ENCODE measurements at places on chromosomes 2 and 18. TPM values are rescaled to one million over a fixed set of nuclear protein-coding genes. Genes with fewer than 3 reads are reported as not detected.

AOX1 gene
- total RNA-seq = 0.32 TPM

RGPD3 gene
- total RNA-seq = 0.27 TPM

PMS1 gene
- total RNA-seq = 45.0 TPM

DNA sequence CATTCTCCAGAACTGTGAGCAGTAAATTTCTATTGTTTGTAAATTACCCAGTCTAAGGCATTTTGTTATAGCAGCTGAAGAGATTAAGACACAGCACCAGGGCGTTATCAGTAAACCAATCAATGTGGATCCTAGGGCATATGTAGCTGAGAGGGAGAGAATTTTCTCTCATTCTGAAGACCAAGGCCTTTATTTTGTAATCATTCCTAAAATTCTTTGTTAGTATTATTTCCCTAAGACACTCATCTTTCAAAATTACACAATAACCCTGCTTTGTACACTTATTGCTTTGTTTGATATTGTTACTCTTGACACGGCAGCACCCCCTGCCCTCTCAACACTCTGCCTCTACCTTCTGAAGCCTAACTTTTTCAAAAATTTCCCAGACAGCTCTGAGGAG lies 419.1 kb downstream of the SLC4A3 start:
- DNase-seq = no peak
- no peaks in the 10 kb centered on the region for H3K27me3 ChIP-seq
- H3K4me1 ChIP-seq = peaks cover 17% of the 10 kb centered on the region
- H3K4me3 ChIP-seq = no peak overlapping the region
- no peaks in the 10 kb centered on the region for H3K36me3 ChIP-seq
- H3K27ac ChIP-seq = no peak overlapping the region

GRCh38 chr2:241898463-241899270 lies 29.1 kb downstream of the RTP5 start:
- peaks cover 4% of the 10 kb centered on the region for H3K27me3 ChIP-seq
- no peak overlapping the region for H3K4me3 ChIP-seq
- peaks cover 17% of the 10 kb centered on the region for H3K4me1 ChIP-seq
- H3K36me3 ChIP-seq = no peaks in the 10 kb centered on the region
- no peak for DNase-seq
- no peak overlapping the region for H3K27ac ChIP-seq

- DNase-seq = no peak
- no peaks in the 10 kb centered on the region for H3K36me3 ChIP-seq
- no peaks in the 10 kb centered on the region for H3K27me3 ChIP-seq
These were observed 59.6 kb downstream of the SOS1 start for GRCh38 chr2:39061280-39061679.

- H3K36me3 ChIP-seq = no peaks in the 10 kb centered on the region
- no peak overlapping the region for H3K4me3 ChIP-seq
- H3K27ac ChIP-seq = no peak overlapping the region
- no peaks in the 10 kb centered on the region for H3K4me1 ChIP-seq
- H3K27me3 ChIP-seq = peaks cover 1% of the 10 kb centered on the region
- no peak for DNase-seq
These were observed 36.1 kb upstream of the SKA1 start for GRCh38 chr18:50338715-50339114.

DNA sequence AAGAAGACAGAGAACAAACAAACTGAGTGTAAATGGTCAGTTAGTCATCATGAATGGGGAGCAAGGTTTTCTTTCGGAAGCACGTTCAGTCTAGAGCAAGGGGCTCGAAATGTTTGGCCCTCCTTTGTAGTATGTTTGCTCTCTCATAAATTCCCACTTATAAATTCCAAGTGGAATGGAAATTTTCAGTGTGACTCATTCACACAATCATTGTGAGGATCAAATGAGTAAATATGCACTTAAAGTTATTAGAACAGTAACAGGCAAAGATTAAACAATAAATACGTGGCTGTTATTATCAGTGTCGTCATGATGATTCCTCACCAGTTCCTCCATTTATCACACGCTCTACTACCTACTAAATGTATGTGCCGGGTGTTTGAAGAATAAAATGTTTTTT lies 10.5 kb downstream of the CNGA3 start:
- H3K36me3 ChIP-seq = peaks cover 4% of the 10 kb centered on the region
- H3K27me3 ChIP-seq = peaks cover 1% of the 10 kb centered on the region
- H3K4me3 ChIP-seq = no peak overlapping the region
- DNase-seq = no peak
- peaks cover 6% of the 10 kb centered on the region for H3K4me1 ChIP-seq

GRCh38 chr2:155350783-155351580 lies 652.5 kb downstream of the KCNJ3 start:
- no peaks in the 10 kb centered on the region for H3K36me3 ChIP-seq
- H3K4me3 ChIP-seq = no peak overlapping the region
- H3K4me1 ChIP-seq = no peaks in the 10 kb centered on the region
- H3K27me3 ChIP-seq = peaks cover under 1% of the 10 kb centered on the region
- H3K27ac ChIP-seq = no peak overlapping the region

DNA sequence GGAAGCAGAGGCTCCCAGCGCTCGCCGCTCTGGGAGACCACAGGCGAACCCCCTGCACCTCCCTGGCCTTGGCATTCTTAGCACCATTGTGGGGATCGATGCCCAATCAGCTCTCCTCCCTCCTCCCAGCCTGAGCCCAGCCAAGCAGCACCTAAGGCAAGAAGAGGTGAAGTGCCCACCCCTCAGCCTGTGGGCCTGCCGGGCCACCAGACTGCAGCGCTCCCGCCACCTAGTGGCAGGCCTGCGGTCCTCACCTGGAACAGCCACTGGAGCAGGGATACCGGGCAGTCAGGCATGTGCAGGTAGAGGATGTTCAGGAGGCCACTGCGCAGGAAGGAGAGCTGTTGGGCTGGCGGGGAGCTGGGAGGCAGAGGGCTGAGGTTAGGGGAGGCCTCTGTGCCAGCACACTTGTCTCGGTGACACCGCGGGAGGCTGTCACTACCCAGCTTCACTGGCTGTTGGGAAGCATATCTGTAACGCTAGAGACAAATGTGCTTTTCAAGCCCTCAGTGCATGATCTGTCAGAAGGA lies 35.2 kb downstream of the FAM178B start:
- H3K4me3 ChIP-seq = no peak overlapping the region
- H3K27me3 ChIP-seq = peaks cover 3% of the 10 kb centered on the region
- H3K4me1 ChIP-seq = no peaks in the 10 kb centered on the region
